NCI-H774 (cell line): ENCODE measurements at places on chromosomes 1 and 21.

DNA sequence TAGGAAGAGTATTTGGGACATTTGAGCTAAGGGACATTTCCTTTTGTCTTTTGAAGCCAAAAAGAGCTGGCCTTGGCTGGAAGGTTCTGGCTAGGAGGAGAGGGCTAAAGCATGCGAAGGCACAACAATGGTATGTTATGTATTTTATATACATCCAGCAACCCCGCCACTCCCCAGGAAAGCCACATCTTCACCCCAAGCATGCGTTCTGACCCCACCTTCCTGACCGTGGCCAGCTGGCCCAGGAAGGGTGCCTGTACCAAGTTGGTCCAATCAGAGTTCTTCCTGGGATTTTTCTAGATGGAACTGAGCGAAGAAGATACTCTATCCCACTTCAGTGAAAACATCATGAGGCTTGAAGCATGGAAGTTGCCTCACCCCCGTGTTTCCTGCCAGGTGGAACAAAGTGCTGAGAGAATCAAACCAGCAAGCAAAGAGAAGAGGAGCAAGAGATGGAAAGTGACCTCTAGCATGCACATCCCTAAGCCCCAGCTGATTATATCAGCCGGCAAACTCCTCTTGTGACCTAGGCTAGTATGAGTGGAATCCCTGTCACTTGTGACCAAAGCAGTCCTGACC, 82.7 kb downstream of the BCAR3 start:
- no peak for DNase-seq

GRCh38 chr21:45145146-45145545, 70.8 kb downstream of the ADARB1 start:
- no peak for DNase-seq

DNA sequence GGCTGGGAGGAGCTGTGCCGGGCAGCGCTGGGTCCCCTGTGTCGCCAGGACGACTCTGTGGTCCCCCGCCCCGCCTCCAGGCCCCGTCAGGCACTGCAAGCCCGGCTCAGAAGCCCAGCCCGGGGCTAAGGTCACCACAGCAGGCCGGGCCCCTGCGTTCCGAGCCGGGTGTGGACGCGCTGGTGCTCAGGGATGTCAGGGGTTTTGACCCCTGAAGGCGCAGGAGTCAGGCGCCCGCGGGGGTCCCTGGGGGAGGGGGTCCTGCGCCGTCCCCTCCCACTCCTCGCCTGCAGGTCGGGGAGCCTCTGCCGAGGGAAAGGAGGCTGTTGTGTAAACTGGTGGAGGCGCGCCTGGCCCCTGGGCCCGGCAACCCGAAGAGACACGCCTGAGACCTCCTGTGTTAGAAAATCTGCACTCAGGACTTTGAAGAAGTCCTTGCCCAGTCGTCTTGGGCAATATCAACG, 23.7 kb upstream of the TMEM54 start:
- DNase-seq, result no peak

DNA sequence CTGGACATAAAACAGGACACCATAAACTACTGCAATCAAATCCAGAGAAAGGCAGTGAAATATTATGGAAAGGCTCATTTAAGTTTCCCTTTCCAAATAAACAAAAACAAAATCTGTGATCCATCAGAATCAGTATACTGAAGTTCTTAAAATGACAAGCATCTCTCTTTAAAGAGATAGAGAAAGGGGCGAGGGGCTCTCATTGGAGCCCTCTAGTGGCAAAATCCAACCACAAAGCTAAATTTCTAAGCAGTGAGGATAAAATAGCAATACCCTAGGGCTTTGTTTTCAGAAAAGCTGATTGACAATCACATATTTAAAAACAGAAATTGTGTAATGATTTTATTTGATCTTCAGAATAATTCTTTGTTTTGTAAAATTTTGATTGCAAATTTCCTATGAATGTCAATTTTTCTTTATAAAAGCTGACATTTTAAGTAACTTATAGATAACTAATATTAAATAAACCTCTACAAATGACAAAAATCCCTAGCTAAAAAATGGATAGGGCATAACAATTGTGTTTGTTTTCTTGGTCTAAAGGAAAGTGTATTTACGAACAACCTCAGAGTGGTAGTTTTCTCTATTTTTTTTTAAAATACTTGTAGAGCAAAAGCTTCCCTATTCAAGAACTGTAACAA, 138.2 kb downstream of the COL24A1 start:
- no peak for DNase-seq

DNA sequence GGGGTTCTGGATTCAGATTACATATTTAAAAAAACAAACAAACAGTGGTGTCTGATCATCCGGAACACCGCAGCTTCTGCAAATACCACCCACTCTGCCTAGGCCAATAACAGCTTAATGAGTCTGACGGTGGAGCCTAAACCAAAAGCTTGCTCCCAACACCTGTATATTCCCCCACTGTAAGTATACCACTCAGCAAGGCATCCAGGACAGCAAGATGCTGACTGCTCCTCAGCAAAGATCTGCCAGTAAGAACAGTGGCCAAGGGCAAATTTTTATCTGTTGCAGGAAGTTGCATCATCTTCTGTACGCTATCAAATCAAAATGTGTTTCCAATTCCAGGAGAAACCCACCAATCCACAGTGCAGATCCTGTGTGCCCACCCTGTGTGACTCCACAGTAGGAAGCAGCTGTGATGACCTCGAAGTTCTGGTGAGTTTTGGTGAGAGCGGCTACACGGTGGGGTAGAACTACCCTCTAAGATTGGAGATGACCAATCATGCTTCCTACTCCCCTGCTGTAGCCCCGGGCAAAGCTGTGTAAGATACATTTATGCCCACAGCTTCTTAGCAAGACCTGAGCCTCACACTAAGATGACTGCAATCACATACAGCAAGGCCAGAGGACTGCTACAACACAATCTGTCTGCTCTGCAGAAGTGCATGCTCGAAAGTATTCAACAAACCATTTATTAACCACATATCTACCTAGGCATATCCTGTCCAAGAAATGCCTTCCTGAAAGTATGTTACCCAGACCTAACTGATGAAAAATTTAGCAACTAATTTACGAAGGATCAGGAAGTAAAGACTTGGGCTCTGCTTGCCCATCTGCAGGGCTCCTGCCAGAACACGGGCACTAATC, 30.5 kb downstream of the SIPA1L2 start:
- DNase-seq, result no peak

- DNase-seq, result no peak
Observed at GRCh38 chr1:217911908-217912307, 280.8 kb downstream of the SPATA17 start.

GRCh38 chr1:237139732-237140131, 97.7 kb downstream of the RYR2 start:
- no peak for DNase-seq

DNA sequence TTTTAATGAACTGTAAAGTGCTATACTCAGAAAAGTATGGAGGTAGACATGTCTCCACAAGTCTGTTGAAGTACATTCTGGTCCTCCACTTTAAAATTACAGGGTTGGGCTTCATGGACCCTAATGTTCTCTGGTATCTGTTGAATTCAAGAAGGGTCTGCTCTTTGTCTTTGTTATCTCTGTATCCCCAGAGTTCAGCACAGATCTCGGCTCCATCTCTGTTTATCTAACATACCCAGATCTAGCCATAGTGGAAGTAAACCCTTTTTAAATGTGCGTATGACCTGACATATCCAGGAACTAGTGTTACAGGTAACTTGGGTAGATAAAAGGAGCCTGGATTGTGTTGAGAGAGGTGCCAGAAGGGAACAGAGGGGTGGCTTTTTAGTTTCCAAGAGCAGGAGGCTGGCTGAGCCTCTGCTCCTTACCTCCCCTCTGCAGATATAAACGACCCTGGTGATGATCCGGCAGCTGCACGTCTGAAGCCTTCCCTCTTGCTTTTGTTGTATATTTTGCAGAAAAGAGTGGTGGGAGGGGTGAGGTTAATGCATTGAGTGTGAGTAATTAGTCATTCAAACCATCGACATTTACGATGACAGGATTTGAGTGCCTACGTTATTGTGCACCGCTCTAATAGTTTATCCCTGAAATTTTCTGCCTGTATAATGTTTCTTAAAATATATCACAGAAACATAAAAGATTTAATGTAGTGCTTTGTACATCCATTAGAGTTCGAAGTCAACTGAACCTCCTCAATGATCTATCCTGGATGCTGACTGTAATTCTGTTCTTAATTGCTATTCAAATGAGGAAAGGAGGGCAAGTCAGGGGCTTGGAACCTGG, 30.8 kb downstream of the ELAVL4 start:
- DNase-seq, result peak; percentile 33

GRCh38 chr1:30798389-30799232, 41.0 kb upstream of the LAPTM5 start:
- no peak for DNase-seq

DNA sequence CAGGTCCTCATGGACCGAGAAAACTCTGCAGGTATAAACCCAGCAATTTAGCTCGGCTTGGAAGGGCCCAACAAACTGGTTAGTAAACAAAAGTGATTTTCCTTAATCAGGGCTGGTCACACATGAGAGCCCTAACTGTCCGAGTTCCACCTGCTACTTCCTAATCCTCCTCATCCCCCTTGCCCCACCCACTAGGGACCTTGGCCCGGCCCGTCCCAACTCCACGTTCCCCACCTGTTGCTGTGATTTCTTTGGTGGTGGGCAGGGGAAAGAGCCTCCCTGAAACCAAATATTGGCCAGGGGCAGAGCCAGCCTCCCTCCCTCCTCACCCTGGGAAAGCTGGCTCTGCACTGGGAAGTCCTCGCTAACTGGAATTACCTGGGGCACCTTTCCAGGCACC, 304.2 kb upstream of the PROX1 start:
- no peak for DNase-seq

- DNase-seq, result no peak
Observed at GRCh38 chr1:32639489-32640075, 10.8 kb downstream of the ZBTB8OS start.

GRCh38 chr1:111639602-111640198, 20.1 kb downstream of the RAP1A start:
- DNase-seq, result no peak

GRCh38 chr1:5108740-5109139, 454.3 kb downstream of the AJAP1 start:
- peak; percentile 29 for DNase-seq

DNA sequence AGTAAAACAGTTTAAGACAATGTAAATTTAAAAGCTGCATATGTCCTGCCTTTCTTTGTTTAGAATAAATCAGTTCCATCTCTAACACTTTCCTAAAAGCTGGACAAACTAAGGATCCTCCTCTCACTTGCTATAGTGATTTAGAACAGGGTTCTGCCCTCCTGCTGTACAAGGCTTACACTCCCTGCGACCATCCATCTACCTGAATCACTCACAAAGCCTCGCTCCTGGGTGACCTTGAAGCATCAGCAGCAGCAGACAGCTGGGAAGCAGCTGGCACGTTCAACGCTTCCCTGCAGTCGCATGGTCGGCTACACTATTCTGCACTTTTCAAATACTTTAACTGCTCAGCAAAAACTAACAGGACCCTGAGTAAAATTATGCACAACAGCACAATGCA, 128.0 kb downstream of the NTPCR start:
- no peak for DNase-seq
